ENCODE measurements at places on chromosomes 5 and 9. TPM values are rescaled to one million over a fixed set of nuclear protein-coding genes. Genes with fewer than 3 reads are reported as not detected.

GRCh38 chr5:38878391-38879077, 32.7 kb downstream of the OSMR start:
- no peak for DNase-seq

The TMEM215 gene
- total RNA-seq, result not detected

GRCh38 chr5:36369219-36369690, 67.6 kb upstream of the RANBP3L start:
- no peak for DNase-seq

The PCDHGC5 gene
- total RNA-seq, result not detected

The IL5 gene
- total RNA-seq, result 24.1 TPM

The THG1L gene
- 34.3 TPM for total RNA-seq

DNA sequence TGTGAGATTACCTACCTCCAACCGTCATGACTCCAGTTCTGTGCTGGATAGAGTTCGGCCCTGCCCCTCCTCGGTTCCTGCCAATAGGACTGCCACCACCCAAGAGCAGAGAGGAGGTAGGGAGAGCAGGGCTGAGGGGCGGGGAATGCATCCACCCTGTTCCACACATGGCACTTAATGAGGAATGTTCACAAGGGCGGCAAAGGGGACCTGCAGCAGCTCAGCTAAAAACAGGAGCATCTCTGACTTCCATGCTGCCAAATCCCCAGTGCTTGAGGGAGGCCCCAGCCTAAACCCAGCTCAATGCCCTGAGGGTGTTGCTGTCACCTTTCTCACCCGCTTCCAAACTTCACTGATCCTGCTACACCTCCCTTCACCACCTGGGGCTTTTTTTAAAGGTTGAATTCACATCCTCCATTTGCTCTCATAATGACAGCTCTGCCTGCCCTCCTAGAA, 7.8 kb upstream of the DELE1 start:
- no peak for DNase-seq

GRCh38 chr5:23303435-23303834, 204.0 kb upstream of the PRDM9 start:
- DNase-seq, result no peak

DNA sequence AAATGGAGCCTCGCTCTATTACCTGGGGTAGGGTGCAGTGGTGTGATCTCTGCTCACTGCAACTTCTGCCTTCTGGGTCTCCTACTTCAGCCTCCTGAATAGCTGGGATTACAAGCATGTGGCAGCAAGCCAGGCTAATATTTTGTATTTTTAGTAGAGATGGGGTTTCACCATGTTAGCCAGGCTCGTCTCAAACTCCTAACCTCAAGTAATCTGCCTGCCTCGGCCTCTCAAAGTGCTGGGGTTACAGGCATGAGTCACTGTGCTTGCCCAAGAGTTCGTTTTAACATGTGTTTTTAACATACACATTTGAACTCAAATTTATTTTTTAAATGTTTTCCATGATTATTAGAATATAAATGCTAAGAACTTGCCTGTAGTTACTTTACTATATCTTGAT, 34.2 kb downstream of the MARCHF6 start:
- no peak for DNase-seq

- no peak for DNase-seq
These were observed 172.7 kb upstream of the RFX3 start for GRCh38 chr9:3698531-3698930.

GRCh38 chr9:80552931-80553330, 981.2 kb downstream of the TLE4 start:
- no peak for DNase-seq

All from activated T-cell treated with anti-CD3 and anti-CD28 coated beads, Interleukin-2, amount 50 U/mL, for 4 hours (primary cell).